ENCODE measurements at places on chromosomes 3 and 15.

DNA sequence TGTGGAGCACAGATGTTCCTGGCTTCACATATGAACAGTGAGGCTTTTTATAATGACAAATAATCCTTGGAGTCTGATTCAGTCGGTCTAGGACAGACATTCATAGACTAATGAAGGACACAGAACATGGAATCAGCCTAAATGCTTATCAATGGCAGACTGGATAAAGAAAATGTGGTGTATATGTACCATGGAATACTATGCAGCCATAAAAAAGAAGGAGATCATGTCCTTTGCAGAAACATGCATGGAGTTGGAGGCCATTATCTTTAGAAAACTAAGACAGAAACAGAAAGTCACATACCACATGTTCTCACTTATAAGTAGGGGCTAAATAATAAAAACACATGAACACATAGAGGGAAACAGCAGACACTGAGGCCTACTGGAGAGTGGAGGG lies 19.9 kb upstream of the LPP start:
- no peak for DNase-seq

GRCh38 chr3:133393691-133394474 lies 6.0 kb upstream of the BFSP2 start:
- no peak for DNase-seq

DNA sequence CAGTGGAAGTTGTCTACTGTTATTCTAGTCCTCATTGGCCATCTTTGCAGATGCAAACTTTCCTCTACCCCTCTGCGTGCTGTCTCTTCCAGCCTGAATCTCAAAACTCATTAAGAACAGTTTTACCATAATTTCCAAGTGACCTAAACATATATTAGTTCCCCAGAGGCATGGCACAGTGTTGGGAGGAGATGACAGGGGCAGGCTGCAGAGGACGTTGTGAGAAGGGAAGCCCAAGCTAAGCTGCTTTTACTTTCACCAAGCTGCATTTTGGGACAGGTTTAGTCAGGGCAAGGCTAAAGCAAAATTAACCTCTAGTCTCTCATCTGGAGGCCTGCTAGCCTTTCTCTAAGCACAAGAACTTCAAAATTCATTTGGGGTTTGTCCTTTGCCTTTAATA lies 318.6 kb upstream of the SATB1 start:
- DNase-seq, result no peak

- no peak for DNase-seq
Observed at GRCh38 chr3:134636406-134636805, 14.4 kb downstream of the KY start.

GRCh38 chr3:41430391-41430790 lies 231.1 kb downstream of the CTNNB1 start:
- DNase-seq, result no peak

DNA sequence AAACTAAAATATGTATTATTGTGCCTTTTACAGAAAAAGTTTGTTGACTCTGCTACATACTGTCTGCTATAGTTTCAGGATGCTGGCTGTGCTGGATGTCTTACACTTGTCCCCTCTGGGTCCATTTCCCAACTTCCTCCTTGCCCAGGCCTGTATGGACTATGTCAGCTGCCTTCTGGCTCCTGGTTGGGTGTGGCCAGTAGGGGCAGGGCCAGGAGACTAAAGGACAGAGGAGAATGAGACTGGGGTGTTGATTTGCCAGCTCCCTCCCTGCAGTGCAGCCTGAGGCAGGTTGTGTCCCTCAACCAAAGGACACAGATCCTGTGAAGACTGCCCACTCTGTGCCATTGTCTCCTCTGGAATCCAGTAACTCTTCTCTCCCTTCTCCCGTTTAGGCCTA lies 90.6 kb upstream of the UBE2E2 start:
- no peak for DNase-seq

DNA sequence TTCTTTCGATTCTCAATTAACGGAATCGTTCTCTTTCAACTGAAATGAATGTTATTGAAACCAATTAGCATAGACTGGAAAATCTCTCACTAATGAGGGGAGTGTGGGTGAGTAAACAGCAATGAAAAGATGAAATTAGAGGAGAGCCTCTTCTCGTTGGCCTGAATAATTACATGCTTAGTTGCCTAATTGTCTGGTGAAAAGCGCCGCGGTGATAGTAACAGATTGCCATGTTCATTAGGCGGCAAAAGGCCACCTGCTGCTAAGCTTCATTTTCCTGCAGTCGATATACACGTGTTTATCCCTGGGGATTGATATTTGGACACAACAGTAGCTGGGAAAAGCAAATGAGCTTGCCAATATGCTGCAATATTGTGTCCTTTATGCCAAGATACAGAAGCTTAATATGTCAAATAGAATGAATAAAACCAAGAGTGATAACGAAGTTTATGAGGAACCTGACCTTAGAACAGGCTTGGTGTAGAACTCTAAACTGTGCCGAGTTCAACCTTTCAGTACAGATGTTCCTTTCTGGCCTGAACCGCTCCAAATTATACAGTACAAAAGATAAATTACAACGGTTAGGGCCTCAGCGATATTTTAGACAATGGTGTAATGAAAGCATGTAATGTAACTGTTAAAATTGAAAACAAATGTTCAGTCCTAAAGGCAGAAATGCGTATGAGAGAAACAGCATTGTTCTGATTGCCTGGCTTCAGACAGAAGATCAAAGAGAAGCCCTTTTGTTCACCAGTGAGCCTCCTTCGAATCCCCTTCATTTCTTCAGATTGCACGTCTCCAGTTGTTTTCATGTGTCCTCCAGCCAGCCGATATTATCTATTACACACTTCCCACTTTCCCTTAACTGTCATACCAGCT lies 185.2 kb downstream of the SHOX2 start:
- peak; percentile 16 for DNase-seq

GRCh38 chr3:123385001-123385401 lies 63.9 kb downstream of the ADCY5 start:
- DNase-seq, result no peak

GRCh38 chr3:60176614-60177013 lies 1074.6 kb downstream of the FHIT start:
- DNase-seq, result no peak

GRCh38 chr3:46955801-46956259 lies 20.7 kb downstream of the CCDC12 start:
- DNase-seq, result no peak

DNA sequence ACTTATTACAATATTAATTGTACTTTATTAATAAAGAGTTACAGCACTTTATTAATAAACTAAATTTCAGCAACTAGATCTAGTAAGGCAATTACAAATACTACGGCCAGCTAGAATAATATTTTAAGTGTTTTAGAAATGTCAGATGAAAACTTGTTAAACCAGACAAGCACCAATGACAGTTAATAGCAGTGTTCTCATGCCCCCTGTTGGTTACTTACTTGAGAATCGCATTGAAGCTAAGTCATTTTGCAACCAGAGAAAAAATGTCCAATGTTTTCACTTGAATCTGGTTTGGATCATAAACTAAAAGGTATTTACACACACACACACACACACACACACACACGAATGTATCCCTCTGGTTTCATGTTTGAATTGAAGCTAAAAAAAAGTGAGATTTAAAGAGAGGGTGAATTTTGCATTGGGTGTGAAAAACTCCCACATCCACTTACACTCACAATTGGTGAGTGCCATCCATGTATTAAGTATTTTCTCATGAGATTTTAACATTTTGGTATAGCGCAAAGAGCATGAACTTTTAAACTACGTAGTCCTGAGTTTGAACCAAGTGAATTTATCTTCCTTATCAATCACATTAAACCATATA lies 347.7 kb downstream of the ZBBX start:
- no peak for DNase-seq

DNA sequence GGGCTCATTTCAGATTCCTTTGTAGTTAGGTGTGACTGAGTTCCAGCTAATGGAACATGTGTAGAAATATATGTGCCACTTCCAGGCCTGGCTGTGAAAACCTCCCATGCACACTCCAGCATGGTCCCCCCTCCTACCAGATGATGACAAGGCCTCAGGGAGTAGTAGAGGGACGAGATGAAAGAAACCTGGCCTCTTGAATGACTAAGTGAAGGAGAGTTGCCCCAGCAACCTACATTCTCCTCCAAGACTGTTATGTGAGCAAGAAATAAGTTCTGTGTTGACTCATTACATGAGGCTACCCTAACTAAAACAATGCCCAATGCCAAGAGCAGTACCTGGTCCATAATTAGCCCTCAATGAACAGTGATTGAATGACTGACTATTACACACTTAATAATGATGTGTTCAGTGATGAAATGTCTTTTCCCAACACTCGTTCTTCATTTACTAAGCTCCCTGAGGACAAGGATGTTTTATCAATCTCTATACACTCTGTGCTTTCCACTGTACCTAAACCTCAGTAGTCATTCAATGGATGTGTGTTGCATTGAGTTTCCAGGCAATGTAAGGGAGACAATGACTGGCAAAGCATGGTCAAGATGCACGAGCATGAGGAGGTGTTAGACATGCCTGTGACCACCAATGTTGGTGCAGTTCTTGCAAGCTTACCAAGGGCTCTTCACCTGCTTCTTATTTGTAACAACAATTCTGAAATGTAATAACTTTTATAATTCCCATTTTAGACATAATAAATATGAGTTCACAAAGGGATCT lies 62.0 kb upstream of the BCL6 start:
- no peak for DNase-seq

DNA sequence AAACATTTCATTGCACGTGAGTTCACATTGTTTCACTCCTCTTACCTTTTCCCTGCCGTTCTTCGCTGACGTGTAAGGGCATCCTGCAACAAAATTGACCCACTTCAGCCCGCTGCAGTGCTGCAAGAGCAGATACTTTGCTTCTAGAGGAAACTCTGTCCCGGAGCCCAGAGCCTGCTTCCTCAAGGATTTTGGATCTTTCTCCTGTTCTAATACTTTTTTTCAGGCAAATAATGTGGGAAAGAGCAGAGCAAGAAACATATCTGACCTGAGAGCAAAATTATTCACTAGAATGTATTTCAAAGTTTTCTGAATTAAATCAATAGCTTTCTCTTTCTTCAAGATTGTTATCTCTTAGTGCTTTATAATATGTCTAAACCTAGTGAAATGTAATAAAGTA lies 303.9 kb downstream of the AGBL1 start:
- no peak for DNase-seq

DNA sequence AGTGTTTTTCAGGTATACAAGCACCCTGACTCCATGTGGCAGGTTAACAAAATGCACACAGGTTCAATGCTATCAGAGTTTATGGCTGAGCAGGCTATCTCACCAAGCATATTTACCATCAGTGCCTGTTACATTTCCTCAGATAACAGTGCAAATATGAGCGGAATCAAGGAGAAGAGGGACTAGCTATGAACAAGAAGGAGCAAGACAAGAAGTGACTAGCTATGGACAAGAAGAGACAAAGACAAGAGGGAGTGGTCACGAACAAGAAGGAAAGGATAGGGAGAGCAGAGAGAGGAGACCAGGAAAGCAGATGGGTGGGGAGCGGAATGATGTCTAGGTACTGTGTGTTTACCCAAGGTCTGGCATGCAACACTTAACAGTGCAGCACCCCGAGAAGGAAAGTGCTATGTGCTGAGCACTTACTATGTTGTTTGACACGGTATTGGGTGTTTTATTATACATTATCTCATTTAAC lies 8.6 kb downstream of the ILDR1 start:
- DNase-seq, result no peak

DNA sequence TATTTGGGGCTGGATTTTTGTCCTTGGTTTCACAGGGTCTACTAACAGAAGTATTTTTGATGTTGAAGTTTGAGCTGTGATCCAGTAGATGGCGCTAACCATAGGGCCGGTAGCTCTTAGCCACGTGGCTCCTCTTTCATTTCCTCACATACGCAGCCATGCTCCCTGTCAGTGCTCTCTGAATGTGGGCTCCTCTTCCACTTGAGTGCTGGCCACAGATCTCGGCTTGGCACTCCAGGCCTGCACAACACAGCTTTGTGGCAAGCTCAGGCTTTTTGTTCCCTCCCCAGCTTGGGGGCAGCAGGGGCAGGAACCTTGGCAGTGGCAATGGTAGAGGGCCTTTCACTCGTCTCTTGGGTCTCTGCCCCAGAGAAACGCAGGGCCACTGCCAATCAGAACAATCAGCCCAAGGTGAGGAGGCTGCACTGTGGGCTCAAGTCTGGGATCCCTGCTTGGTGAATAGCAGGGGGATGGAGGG lies 18.6 kb upstream of the DNAAF4 start:
- DNase-seq, result no peak

DNA sequence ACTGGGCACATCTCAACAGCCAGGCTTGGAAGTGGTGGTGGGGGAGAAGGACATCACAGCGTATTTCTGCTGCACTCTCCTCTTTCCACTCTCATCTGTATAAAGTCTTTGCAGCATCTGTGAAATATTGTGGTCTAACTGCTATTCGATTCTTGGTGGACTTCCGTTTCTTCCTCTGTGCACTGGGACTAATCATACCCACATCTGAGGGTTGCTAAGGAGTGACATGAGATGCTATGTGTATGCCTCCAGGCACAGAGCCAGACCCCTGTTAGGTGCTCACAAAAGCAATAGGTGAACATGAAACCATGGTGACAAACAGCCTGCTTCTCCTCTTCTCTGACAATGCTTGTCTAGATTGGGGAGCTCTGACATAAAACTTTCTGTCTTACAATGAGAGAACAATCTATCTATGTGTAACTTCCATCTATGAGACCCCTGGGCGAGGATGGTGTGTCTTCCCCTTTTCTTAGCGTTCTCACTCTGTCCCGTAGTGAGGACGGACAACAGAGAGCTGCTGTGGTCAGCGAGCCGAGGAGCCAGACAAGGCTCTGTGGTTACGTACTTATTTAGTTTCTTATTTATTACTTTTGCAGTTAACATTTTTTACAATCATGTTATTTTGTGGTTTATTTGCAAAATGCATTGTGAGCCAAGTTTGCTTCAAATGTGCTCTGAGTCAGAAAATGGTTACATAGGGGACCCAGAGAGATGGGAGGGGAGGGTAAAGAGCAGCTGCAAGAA lies 196.7 kb upstream of the TPRG1 start:
- DNase-seq, result no peak

GRCh38 chr3:129231331-129232119 lies 17.9 kb upstream of the COPG1 start:
- DNase-seq, result no peak

GRCh38 chr3:179174316-179174715 lies 26.2 kb downstream of the PIK3CA start:
- no peak for DNase-seq

GRCh38 chr15:69664572-69665571 lies 212.3 kb downstream of the RPLP1 start:
- DNase-seq, result no peak

DNA sequence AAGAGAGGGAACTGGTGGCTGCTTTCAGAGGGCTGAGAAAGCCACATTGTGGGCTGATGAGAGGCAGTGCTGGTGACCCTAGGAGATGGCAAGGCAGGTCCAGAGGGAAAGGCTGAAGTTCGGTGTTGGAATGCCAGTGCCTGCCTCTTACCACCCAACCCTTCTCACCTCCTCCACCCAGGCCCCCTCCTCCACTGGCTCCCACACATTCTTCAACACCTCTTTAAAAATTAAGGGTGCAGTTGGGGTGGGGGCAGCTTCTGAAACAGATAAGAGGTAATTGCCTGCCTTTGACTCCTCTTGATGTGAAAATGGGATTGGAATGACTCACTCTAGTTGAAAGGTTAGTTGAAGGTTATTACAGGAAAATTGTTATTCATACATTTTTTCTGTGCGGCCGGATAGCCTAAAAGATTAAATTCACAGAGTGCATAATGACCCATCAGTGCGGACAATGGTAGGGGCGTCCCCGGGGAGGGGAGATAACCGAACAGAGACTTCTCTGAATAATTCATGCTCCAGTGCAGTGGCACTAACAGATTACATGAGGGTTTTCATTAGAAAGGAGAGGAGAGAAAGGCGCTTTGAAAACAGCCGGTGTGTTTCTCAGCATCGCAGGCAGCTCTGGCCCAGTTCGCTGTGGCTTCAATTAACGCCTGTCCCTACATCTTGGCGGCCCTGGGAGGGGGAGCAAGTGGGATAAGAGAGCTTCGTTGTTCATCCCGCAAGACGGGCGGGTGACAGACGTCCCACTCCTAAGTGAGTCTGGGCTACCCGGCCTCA lies 212.4 kb downstream of the TLE3 start:
- no peak for DNase-seq

All from D721Med (cell line).